CD4-positive, alpha-beta T cell treated with Interferon gamma for 1 hour (primary cell): ENCODE measurements at places on chromosomes 7 and 10.

- DNase-seq, result no peak
Observed at GRCh38 chr7:123797673-123798531, 47.1 kb upstream of the HYAL4 start.

DNA sequence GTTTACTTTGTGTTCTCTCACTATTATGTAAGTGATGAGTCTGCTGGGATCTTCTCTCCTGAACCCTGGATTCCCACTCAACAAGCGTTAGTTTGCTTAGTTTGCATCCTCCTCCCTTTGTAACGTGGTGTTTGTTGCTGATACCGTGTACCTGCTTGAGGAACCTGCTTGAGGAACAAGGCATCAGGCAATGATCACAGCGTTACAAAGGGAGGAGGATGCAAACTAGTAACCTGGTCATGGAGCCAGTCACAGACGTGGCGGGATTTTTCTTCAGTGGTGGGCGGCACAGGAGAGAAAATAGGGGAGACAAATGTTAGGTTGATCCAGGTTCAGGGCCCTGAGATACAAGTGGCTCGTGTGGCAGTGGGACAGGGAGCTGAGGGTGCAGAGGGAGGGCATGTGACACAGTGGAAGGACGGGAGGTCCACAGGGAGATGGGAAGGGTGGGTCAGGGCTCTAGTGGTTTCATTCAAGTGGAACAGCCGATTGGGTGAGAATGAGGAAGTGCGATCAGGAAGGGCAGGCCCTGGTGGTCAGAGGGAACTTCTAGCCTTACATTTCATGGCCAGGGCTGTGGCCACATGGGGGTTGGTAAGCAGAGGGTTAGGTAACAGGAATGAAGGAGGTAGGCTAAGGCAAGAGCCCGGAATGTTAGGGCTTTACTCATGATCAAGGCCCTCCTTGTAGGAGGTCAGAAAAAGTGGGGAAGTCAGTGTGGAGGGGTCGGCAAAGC, 38.0 kb downstream of the SNX10 start:
- DNase-seq, result peak; percentile 52

DNA sequence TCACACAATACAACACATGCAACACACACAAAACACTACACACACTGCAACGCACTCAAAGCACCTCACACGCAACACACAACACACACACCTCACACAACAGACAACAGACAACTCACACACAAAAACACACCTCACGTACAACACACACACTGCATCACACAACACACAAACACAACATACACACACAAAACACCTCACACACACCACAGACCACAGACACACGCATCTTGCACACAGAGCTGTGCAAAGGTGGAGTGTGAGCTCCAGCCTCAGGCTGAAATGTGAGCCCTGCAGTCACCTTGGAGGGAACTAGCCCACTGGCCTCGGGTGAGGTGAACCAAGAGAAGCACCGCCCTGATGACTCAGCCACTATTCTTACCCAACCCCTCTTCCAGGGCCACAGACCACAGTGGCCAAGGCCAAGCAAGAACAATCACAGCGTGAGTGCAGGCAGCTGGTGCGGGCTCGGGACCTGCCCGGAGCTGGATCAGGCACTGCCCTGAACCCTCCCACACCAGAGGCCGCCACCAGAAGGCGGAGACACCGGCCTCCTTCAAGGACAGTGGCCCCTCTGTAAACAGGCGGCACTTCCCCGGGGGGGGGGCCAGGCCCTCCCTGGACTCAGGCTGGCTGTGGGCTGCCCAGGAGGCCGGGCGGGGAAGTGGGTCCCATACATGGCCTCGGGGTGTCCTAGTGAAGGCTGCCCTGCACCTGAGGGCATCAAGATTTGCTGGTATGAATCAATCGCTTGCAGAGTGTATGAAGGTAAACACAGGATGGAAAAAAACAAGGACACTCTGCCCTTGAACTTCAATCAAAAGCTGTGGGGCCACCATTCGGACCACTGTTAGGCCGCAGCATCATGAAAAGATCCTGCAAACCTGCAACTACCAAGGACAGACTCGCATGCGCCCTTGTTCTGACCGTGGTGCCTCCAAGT, 106.7 kb downstream of the TNS3 start:
- DNase-seq, result peak; percentile 80

DNA sequence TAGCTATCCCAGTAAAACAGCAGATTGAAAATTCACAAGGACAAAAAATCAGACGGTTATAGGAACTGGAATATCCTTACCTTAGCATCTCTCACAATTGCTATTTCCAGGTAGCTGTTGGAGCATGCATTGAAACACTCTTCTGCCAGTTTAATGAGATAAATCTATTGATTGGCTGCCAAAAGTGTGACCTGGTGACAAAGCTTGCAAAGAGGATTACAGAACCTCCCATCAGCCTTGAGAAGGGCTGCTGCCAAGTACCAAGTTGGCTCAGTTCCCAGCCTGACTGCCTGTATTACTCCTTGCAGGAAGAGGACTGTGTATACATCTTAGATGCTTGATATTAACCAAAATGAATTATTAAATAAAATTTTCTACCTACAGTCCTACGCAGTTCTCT, 5.1 kb downstream of the PRLHR start:
- no peak for DNase-seq

- peak; percentile 46 for DNase-seq
Observed at GRCh38 chr10:9010093-9010492, 955.6 kb downstream of the GATA3 start.

- no peak for DNase-seq
Observed at GRCh38 chr7:140877249-140877524, 47.5 kb downstream of the BRAF start.

- no peak for DNase-seq
Observed at GRCh38 chr7:85356916-85357315, 170.1 kb upstream of the SEMA3D start.

DNA sequence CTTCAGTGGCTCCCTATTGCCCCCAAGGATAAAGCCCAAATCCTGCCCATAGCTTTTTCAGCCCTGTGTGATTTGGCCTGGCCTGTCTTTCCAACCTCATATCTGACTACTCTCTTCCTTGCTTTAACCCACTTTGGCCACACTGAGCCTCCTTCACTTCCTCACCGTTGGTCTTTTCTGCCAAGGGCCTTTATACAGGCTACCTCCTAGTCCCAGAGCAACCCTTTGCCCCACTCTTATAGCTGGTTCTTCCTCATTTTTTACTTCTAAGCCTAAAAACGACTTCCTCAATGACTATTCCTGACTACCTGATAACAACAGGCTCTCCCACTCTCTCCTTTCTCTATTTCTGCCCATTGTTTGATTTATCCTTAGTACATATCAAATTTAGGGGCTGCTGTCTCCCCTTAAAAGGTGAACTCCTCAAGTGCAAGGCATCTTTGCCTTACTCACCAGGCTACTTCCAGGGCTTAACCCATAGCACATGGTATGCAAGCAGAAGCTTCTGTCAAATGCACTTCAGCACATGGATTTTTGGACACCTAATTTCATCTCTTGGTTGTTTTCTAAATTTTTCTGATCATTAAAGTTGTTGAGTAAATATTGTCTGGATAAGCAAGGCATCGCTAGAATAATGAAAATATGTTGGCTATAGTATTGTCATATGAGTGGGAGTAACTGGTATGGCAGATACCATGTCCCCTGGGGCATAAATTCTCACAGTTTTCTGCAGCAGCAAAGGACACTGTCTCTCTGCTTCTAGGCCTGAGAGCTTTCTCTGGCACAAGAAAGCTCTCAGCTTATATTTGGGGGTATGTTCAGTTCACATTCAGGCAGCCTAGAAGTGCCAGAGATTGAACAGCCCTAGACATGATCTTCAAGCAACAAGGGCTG, 201.5 kb upstream of the GPR26 start:
- no peak for DNase-seq

DNA sequence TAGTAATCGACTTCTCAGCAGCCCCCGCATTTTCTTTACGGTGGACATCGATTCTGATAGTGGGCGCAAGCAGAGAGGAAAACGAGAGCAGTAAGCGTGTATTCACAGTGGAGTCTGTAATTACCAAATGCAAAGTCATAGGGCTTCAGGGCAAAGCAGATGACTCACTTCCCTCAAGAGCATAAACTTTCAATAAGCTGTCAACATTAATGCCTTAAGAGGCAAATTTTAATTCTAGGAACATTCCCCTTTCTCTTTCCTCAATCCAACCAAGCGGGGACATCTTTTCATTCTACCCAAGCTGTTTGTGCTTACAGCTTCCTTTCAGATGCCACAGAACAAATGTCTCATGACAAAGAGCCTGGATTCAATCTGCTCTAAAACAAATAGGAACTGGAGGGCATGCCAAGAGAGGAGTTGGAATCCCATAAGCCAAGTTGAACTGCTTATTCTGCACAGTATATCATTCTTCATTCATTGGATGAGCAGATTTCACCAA, 48.6 kb downstream of the MALSU1 start:
- DNase-seq, result no peak

- no peak for DNase-seq
Observed at GRCh38 chr7:48161407-48162125, 9.7 kb upstream of the ABCA13 start.

GRCh38 chr10:131973160-131973951, 8.4 kb downstream of the BNIP3 start:
- DNase-seq, result no peak

- no peak for DNase-seq
Observed at GRCh38 chr7:17559388-17559787, 260.9 kb downstream of the AHR start.

DNA sequence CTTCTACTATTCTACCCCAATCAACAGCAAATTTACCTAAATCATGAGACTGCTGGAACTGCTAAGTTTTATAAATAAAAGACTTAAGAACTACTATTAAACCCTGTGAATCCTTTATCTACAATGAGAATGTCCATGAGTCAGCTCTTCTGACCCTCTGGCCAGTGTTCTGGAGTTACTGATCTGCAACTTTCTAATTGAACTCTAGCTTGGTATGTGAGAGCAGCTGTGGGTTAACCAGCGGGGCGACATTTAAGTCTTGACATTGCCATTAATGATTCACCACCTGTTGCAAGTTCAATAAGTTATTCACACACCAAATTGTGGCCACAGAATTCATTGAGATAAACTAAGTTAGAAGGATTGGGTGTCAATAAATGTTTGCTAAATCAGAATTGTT, 359.8 kb downstream of the PCDH15 start:
- no peak for DNase-seq

DNA sequence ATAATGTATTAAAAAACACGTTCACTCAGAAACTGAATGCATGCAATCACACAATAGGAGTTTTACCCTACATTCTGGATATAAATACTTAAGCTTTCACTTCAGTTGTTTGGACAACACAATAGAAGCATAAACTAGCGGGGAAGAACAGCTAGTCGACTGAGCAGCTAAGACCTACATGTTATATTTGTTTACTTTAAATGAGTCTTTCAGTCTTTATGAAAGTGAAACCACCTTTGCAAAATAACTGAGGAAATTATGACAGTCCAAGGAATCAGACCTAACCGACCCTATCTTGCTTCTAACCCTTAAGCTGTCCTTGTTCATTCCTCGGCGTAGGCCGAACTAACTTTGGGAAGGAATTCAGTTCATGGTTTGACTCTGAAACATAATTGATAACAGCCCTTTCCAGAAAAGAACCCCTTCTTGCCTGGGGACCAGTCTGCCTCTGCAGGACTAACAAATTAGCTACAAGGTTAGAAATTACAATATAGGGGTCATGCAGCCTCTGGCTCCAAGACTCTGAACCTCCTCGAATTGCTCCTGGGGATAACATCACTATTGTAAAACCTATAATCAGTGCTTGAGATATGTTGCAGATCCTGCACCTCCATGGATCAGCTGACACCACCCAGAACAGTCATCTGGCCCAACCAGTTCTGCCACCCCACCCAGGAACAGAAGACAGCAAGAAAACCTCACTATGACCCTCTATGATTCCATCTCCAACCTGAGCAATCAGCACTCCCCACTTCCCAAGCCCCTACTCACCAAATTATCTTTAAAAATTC, 185.1 kb upstream of the KLF6 start:
- DNase-seq, result no peak

DNA sequence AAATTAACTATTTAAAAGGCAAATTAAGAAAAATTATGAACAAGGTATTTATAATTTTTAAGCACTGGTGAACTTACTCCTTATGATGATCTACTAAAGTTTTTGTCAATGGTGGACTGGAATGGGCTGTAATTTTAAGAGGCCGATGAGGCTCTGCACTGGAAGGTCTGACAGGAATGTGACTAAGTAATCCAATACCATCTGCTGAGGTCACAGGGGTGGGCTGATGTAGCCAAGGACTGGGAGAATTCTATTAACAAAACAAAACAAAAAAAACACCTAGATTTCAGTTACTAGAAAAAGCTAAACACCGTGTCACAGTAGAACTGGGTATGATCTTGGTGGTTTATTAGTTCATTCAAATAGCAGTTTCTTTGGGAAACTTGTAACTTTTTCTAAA, 75.9 kb downstream of the NRBF2 start:
- no peak for DNase-seq

DNA sequence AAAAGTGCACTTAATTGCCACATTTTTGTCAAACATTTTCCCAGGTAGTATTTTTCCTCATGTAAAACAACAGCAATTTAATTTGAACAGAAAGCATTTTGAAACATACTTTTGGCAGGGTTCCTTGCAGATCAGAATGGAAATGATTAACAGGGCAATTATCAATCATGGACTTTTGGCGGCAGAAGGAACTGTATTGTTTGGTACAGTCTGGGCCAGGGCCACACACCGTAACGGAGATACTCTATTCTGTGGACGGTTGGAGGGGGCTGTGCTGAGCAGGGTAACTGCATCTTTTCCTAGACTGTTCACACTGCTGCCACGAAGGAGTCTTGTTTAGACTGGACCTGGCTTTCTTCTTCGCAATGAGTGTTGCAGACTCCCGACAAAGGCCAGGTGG, 62.3 kb downstream of the EGFR start:
- DNase-seq, result no peak

DNA sequence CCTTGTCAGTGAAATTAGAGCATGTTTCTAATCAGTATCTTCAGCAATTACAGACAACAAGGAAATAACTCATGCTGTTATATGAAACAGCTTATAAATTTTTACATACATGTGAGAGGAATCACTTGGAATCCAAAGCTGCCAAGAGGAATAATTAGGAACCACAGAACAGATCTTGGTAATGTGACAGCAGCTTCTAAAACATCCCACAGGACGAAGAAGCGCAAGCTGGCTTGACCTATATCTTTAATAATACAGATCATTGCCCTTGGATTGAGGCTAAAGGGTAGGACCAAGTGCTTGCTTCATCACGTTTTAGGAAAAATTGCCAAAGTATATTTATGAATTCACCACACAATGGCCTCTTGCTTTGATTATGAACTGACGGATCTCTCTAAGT, 869.8 kb downstream of the LRMDA start:
- DNase-seq, result no peak
